ENCODE measurements at places on chromosomes 4 and X.

DNA sequence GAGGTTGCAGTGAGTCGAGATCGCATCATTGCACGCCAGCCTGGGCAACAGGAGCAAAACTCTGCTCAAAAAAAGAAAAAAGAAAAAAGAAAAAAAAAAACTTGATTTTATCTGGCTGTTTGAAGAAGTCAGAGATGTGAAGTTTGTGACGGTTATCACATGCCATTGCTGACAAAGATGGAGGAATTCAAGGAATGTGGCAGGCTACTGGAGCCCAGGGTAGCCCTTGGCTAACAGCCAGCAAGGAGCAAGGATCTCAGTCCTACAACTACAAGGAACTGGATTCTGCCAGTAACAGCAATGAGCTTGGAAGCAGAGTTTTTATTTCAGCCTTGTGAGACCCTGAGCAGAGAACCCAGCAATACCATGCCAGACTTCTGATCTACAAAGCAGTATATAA is 24.3 kb upstream of the TET2 start:
- no peak for DNase-seq

DNA sequence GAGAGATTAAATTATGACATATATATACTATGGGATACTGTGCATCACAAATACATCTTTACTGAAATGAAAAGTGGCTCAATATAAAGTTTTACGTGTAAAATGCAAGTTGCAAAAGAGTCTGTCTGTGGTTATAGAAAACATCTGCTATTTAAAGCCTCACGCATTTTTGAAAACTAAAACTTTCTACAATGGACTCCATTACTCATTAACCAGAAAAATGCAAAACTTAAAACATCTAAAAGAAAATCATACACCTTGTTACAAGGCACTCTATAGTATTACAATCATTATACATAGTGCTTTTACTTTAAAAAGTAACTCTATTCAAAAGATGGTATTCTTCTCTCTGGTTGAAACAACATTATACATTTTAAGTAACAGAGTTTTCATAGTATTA is 755.6 kb downstream of the DMD start:
- no peak for DNase-seq

- no peak for DNase-seq
Measured at GRCh38 chr4:1472911-1473518, 66.8 kb upstream of the NKX1-1 start.

GRCh38 chrX:87236830-87237440 is 280.7 kb upstream of the KLHL4 start:
- no peak for DNase-seq

DNA sequence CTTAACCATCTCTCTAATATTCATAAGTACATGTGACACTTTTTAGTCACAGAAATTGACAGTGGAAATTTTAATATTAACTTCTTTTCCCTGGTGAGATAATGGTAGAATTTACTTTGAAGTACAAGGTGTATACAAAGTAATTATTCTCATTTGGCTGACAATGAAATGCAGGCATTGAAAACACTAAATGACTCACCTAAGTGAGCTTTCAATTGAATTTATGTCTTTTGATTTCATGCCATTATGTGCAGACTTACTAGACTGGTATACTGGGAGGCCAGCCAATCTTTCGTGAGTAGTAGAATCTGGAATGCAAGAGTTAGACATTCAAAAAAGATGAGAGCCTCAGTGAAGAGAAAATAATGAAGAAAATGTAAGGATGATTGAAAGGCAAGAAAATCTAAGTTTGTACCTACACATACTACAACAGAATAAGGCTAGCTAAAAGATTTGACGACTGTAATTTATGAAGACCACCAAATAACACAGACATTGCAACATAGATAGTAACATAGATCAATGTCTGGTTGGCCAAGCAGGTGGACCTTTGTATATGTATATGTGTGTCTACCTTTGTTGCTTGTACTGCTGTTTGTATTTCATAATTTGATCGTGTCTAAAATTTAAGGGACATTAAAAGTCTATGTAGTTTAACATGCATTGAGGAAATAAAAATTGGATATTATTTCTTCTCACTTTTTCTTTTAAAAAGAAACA is 459.7 kb downstream of the IL15 start:
- peak; percentile 13 for DNase-seq

DNA sequence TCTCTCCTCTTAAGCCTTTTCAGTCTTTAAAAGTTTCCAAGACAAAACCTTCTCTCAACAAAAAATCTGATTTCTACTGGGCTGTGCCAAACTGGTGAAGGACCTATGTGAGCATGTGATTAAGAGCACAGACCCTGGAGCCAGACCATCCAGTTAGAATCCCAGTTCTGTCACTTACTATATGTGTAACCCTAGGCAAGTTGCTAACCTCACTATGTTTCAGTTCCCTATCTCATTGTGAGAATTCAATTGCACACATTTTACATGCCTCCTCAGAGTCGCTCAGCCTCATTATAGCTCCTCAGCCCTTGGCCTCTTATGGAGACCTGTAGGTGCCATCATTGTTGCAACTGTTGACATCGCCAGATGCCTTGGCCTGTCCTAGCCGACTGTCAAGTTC is 54.1 kb upstream of the VEGFD start:
- DNase-seq: no peak

DNA sequence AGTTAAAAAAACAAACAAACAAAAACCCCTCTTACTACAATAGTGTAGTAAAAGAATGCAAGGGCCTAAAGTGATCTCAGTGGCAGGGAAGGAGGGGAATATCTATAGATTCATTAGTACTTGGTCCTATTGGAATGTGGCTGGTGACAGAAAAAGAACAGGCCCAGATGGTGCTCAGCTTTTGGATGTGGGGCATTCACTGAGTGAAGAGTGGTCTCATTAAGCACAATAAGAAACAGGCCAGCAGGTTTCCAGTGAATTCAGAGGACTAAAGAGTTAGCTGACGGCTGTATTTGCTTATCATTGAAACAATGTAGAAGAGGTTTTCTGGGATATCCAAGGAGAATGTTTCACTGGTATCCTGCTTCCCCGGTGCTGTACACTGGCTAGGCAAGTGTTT is 243.8 kb upstream of the HHIP start:
- no peak for DNase-seq

- DNase-seq: no peak
Measured at GRCh38 chrX:71910986-71911730, 513 bp downstream of the NHSL2 start.

DNA sequence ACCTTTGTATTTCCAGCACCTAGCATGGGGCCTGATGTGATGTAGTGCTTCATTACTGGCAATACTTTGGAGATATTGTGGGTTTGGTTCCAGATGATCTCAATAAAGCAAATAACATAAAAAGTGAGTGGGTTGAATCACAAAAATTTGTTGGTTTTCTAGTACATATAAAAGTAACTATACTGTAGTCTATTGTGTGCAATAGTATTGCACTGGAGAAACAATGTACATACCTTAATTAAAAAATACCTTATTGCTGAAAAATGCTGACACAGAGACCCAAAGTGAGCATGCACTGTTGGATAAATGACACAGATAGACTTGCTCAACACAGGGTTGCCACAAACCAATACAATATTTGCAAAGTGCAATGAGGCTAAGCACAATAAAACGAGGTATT is 17.7 kb upstream of the MGST2 start:
- no peak for DNase-seq

GRCh38 chr4:123257591-123257990 is 139.0 kb upstream of the SPRY1 start:
- DNase-seq: no peak

DNA sequence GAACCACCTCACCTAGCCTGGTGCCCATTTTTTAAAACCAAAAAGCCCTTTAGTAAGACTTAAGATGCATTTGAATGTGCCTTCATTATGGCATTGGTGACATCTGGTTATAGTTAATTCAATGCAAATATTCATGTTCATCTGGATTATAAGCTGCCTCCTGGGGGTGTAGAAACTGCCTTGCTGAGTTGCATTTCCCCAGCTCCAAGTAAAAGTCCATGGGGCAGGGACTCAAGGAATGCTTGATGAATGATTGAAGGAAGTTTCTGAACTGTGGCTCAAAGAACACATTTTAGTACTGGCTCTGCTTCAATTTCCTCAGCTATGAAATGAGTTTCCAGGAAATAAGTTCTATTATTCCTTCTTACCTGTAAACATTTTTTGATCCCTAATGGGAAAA is 18.5 kb upstream of the RBM47 start:
- DNase-seq: no peak

DNA sequence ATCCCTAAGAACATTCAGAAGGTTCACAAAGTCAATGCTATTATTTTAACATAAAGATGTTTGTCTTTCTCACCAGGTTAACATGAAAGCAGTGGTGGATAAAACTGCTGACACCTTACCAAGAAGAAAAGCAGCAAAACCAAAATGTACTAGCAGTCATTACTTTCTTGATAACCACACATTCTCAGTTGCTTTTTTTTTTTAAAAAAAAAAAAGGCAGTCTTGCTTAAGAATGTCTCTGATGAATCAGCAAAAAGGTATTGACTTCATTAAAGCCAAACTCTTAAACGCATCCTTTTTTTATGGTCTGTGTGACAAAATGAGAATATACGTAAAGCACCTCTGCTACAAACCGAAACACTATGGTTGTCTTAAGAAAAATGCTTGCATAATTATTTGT is 31.9 kb downstream of the CDKL2 start:
- DNase-seq: no peak

- DNase-seq: no peak
Measured at GRCh38 chrX:37989304-37989703, 17.0 kb upstream of the SYTL5 start.

GRCh38 chr4:109294006-109294405 is 8.5 kb downstream of the COL25A1 start:
- no peak for DNase-seq

GRCh38 chr4:172656055-172656454 is 512.6 kb upstream of the GALNT7 start:
- no peak for DNase-seq

DNA sequence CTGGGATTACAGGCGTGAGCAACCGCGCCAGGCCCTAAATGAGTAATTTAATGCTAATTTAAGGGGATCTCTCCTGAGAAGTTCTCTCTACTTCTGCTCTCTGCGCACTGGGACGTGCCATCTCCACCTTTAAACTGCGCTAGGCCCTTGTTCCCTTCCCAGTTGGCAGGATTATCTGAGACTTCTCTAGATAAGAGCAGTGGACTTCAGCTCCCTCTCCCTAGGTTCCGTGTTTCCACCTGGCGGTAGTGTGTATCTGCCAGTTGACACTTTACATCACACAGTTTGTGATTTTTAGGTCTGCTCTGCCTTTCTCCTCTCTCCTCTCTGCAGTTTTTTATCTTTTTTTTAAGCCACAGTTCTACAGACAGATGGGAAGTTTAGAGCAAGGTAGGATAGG is 40.2 kb downstream of the ARHGAP10 start:
- no peak for DNase-seq

- no peak for DNase-seq
Measured at GRCh38 chrX:41686788-41687187, 2.0 kb upstream of the GPR34 start.

DNA sequence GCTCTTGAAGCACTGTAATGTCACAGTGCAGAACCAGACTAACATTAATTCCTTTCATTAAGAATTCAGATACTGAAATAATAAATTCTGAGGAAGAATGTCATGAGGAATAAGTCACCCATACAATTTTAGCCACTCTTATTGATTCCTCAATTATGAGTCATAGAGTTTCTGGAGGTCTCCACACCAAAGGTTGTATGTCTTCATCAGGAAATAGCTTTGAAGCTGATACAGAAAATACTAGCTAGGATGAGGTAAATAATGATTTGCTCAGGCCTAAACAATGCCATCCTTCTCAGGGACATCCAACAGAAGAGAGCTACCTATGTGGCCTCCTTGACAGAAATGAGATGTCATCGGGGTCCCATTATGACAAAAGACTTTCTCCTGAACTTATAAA is 238.8 kb downstream of the OR13H1 start:
- DNase-seq: no peak

DNA sequence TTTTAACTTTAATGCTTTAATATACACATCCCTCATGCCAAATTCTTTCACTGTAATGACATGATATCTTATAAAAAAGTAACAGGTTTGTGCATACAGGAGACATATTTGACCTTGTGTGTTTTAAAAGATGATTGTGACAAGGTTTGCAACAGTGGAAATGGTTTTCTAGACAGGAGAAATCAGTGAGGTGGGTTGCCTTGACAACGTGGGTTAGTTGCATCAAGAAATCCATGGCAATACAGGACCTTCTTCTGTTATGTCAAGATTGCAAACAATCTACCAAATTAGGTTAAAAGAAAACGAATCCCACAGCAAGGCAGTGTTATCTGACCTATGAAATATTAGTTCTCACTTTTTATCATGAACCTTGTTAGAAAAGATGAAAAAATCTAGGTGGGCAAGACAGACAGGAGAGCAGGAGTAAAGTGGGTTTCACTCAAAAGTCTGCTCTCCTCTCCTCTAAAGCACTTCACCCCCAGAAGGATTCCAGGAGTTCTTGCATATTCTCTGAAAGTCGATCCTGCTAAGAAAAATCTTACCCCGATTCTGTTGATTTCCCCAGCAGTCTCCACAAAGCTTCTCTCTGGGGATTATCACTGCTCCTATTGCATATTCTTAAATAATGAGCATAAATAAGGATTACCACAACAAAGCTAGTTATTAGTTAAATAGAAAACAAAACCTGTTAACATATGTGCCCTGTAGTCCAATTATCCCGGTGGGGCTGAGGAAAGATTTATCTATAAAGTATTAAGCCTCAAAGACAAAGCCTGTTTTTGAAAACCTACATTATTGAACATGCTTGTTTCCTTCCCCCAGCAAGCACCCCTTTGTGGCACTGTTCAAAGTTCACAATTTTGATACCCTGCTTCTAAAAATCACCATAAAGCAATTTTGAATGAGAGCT is 71.0 kb downstream of the TMA16 start:
- no peak for DNase-seq

DNA sequence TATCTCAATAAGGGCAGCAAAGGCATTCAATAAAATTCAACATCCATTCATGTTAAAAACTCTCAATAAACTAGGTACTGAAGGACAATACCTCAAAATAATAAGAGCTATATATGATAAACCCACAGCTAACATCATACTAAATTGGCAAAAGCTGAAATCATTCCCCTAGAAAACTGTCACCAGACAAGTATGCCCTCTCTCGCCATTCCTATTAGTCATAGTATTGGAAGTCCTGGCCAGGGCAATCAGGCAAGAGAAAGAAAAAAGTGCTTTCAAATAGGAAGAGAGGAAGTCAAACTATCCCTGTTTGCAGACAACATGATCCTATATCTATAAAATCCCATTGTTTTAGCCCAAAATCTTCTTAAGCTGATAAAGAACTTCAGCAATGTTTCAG is 116.8 kb downstream of the TENT5D start:
- no peak for DNase-seq

DNA sequence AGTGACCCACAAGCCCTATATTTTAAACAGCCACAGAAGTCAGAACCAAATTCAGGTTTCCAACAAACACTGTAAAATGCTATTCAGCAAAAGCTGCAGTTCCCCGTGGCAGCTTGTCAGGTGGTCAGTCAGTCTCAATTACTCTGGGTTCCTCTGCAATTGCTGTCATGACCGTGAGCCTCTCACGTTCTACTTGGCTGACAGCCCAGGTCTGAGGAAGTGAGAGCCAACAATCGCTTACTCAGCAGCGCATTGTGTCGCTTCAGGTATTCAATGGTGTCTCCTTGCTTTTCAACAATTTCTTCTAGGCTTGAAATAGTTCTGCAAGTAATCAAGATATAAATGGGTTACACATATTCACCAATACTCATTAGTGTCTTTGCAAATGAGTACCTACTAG is 25.8 kb downstream of the TRIM75 start:
- no peak for DNase-seq

All from smooth muscle cell of the brain vasculature (primary cell).